ENCODE measurements at places on chromosomes 4 and X.
A peak's percentile ranks its signal among the peaks of the same experiment; 100 is the strongest.

GRCh38 chrX:54926978-54927377 is 6.4 kb downstream of the TRO start:
- no peak for DNase-seq

DNA sequence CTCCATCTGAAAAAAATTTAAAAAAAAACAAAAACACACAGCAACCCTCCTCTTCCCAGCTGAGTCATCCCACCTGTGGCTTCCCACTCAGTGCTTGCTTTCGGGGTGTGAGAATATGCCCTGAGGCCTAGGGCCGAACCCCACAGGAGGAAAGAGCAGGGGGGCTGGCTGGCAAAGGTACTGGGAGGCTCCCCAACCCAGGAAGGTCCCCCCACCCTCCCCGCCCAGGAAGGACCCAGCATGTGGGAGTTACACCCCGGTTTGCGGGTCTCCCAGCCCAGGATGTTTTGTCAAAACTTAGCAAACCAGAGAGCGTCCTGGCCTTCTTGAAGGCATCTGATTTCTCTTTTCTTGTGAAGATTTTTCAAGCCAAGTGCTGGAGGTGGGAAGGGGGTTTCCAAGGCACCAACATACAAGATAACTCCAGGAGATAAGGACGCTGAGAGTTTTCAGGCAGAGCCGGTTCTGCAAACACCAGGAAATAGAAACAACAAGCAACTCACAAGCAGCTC is 25.7 kb upstream of the CSF2RA start:
- peak; percentile 37 for DNase-seq

- no peak for DNase-seq
Observed at GRCh38 chr4:8771666-8772065, 100.0 kb downstream of the HMX1 start.

DNA sequence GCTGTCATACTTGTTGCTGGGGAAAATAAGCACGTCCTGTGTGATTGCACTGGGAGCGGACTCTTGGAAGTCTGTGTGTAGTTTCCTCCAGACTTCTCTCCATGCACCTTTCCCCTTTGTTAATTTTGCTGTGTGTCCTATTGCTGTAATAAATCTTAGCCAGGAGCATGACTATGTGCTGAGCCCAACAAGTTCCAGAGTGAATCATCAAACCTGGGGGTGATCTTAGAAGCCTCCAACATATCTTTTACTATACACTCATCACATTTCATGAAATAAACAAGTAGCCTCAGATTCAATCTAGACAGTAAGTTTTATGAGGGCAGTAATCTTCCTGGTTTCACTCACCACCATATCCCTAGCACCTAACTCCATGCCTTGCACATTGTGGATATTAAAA is 43.3 kb upstream of the FGF13 start:
- no peak for DNase-seq

- DNase-seq = no peak
Observed at GRCh38 chrX:103520386-103520785, 1.1 kb upstream of the RAB40A start.

DNA sequence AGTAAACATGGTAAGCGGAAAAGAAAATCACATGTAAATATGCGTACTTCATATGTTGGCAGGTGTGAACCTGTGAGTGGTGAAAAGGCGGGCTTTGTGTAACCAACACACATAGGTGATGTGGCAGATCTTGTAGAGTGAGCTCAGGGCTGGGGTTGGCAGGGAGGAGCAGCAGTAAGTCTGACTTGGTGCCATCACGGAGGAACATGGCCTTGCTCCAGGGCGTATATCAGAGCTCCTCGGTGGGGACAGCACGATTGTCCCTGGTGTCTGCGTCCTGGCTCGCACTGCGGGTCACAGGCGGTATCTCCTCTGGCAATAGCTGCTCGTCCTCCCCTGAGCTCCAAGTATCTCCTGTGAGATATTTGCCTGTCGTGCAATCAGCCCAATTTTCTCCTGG is 733.6 kb downstream of the TRIML1 start:
- no peak for DNase-seq

DNA sequence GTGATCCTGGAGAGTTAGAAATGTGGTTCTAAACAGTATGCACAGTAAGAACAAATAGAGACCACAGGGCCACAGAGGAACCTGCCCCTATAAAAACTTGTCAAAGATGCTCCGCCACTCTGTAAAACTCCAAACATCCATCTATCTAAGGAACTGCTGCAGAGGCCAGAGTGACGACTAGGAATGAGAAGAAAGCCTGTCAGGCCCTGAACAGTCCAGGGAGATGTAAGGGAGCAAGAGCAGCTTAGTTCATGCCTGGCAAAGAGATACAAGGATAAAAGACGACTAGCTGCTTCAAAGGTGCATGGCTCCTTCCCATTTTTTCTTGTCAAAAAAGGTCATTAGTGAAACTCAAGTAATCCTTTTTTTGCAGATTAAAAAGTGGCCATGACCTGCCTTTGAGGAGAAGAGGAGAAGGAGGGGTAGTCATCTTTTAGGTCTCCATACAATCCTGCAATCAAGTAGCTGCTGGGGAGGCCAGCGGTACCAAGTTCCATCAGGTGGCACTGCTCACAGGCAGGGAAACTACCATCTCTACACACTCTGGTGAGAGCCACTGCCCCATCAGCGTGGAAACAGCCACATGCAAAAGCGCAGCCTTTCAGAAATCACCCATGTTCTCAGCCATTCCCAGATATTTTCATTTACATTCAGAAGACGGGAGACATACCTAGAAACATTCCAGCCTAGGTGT is 162.1 kb downstream of the TSPAN5 start:
- DNase-seq = no peak

DNA sequence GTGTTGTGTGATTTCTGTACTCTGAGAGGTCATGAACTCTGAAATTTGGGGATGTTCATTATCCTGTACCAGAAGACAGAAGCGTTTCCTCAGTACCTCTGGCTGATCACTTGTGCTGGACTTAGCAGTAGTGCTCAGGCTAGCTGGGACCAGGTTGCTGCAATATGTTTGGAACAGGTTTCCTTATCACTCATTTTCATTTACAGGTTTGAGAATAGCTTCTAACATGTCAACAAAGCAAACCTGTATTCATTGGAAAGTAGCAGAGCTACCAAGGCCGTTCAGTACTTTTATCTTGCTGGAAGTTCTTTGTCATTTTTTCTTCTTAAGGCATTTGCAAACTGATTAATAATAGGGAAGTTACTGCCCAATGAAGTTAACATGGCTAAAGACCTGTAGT is 242.9 kb upstream of the ANKRD50 start:
- DNase-seq = no peak

GRCh38 chr4:178799204-178799603 is 1357.0 kb upstream of the AGA start:
- DNase-seq = no peak

DNA sequence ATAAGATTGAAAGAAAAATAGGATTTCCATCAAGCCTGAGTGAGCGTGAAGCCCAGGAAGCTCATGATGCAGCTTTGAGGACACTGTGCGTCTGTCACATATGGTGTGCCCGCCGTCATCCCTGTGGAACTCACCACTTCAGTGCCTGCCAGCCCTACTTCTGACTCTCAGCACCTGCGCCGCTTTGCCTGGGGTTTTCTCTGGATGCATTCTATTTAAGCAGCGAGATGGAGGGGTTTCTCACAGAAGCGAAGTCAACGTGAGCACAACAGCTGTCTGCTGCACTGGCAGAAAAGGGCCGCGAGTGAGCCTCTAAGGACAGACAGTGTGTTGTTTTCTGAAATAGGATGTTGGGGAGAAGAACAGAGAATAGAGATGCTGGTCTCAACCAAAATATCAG is 6.2 kb upstream of the TMEM128 start:
- DNase-seq = no peak

DNA sequence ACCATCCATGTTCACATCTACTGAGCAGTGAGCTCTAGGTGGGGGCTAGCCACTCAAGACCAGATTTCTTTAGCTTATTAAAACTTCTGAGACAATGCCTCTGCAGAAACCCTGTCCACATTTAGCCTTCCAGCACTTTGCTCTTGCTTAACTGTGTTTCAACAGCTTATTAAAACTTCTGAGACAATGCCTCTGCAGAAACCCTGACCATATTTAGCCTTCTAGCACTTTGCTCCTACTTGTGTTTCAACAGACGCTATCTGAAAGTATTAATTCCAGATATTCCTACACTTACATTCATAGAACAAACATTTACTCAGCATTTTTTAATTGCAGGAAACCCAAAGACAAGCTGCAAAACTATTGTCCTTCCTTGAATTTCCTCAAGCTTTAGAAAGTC is 91.9 kb downstream of the SEL1L3 start:
- DNase-seq = no peak

GRCh38 chrX:10508891-10509290 is 111.5 kb downstream of the MID1 start:
- DNase-seq = no peak

DNA sequence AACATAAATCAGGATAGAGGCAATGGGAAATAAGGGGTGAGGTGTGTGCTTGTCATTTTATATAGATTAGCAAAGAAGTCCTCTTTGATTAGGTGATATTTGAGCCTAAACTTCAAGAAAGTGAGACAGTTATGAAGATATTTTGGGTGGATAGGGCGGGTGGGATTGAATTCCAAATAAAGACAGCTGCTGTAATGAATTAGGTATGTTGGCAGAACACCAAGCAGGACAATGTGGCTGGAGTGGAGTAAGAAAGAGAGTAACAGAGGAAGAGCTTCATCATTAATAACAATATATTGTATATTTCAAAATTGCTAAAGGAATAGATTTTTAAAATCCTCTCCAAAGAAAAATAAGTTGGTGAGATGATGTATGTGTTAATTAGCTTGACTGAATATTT is 91.0 kb upstream of the CENPE start:
- no peak for DNase-seq

DNA sequence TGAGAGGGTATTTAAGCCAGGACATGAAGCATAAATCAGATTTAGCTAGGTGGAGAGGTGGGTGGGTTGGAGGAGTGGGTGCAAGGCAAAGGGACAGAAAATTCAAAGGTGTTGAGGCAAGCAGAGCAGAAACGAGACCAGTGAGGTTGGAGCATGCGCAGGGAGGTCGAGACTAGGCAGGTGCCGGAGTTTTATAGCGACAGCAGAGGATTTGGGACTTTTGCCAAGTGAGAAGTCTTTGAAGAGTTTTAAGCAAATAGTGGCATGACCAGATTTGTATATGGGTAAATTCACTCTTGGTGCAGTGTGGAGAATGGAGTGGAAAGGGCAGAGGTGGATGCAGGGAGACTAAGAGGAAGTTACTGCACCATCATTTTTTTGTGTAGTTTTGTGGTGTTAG is 107.0 kb upstream of the TLR2 start:
- no peak for DNase-seq

DNA sequence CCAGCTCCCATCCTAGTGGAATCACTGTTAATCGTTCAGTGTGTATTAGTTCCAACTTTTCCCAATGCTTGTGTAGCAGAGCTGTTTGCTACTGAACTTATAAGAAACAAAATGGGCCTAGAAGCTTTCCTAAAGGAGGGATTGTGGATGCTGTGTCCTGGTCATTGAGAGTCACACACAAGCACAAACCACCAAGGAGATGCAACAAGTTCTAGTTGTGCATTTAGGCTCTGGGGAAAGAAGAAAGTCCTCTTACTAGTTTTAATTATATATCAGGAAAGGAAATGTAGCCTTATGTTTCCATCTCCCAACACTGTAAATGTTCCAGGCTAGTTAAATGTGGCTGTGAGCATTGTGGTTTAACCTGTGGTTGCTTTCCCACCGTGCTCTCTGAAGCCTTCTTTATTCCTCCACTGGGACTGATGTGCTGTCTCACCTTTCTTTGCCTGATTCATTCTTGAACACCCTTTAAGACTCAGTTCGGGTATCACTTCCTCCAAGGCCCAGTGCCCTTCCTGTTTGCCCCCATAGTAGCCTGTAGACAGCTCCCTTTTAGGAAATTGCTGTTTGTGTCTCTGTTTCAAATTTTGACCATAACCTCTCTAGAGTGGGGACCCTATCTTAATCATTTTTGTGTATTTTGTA is 34.3 kb downstream of the ATP10D start:
- DNase-seq = no peak

- no peak for DNase-seq
Observed at GRCh38 chrX:149283853-149284252, 221.3 kb downstream of the IDS start.

DNA sequence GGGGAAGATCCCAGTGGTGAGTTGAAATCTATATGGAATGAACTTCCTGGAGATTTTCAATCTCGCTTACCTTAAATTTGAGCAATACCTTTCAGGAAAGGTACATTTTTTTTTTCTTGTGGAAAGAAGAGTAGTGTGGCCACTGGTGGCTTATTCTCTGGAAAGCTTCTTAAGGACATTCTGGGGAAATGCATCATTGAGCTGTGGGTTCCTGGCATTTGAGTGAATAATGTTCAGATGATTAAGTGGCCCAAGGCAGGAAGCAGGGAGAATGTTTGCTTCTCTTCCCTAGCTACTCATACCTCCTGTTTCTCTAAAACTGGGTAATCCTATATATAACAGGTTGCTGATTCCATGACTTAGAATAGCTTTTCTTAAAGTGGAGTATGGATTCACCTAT is 31.8 kb downstream of the STAG2 start:
- no peak for DNase-seq

GRCh38 chr4:80201252-80202151 is 4.2 kb downstream of the PRDM8 start:
- no peak for DNase-seq

GRCh38 chr4:176437756-176438155 is 118.0 kb downstream of the SPCS3 start:
- DNase-seq = no peak

GRCh38 chr4:6150046-6150735 is 50.2 kb downstream of the JAKMIP1 start:
- DNase-seq = no peak

DNA sequence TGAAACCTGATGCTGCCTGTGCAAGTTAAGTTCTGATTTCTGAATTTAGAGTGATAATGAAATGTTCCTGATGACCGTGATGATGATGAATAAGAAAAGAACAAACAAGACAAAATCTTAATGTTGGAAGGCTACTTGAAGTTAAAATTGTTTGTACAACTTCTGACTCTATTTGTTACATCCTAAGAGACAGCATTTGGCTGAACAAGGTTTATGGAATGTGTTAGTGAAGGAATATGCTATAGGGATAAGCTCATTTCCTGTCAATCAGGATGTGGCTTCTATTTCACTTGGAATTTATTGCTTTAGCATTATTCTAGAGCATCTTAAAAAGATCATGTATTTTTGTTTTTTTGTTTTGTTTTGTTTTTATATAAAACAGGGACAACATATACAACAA is 267.5 kb downstream of the FAT4 start:
- DNase-seq = no peak

DNA sequence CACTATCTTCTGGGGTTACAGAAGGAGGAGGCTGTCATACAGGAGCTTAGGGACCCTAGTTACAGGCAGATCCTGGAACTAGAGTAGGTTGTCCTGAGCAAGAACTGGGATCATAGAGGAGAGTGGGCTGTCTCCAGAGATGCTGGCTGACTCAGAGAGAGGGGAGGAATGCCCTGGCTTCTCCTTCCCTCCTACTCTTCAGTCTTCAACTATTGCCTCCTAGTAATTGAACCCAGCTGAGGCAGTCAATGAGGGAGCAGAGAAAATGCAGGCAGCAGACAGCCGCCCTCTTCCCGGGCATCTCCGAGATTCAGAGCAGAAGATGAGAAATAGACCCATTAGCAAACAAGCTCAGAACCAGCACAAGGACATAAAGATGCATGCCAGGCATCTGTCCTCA is 118.3 kb upstream of the PDE5A start:
- no peak for DNase-seq

GRCh38 chr4:154622598-154622997 is 10.1 kb upstream of the FGG start:
- DNase-seq = no peak
